ENCODE measurements at places on chromosomes 16 and 17.

DNA sequence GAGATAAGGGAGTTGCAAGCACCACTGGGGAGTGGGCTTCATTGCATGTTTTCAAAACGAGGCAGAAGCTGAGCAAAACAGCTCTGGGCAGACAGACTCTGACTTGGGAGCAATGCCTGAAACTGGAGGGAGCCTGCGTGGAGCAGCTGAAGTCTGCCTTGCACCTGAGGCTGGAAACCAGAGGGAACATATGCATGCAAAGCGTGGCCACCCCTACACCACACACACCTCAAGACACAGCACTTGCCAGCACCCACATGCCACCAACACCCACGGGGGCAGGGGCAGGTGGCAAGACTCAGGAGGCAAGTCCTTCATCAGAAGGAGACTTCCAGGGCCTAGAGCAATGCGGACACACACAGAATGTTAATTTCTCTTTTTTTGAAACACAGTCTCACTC is 45.8 kb downstream of the COTL1 start:
- DNase-seq: no peak

- DNase-seq: no peak
These were observed 18.1 kb downstream of the SLC7A5 start for GRCh38 chr16:87851141-87851587.

DNA sequence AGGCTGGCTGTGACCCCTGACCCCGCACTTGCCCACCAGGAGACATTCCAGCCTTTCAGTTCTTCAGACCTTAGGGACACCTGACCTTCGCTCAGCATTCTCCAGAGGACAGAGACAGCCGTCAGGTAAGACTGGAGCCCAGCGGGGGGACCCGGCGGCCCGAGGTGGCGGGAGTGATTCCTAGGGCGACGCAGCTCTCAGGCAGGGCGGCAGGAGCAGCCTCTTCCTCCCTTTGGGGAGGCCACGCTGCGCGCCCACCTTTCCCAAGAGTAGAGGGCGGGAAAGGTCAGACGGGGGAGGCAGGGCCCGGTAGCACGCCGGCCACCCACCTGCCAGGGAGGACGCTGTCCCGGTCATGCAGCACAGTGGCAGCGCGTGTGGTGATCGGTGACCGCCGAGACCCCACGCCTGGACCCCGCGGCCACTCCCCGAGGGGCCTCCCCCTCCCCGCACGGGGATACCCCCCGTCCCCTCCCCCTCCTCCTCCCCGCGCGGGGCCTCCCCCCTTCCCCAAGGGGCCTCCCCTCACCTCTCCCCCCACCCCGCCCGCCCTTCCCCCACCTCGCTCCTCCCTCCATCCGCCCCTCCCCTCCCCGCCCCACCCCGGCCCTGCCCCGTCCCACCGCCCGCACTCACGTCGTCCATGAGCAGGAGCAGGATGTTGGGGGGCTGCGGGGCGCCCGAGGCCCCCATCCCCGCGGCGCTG is 472 bp downstream of the GALNS start:
- no peak for DNase-seq

DNA sequence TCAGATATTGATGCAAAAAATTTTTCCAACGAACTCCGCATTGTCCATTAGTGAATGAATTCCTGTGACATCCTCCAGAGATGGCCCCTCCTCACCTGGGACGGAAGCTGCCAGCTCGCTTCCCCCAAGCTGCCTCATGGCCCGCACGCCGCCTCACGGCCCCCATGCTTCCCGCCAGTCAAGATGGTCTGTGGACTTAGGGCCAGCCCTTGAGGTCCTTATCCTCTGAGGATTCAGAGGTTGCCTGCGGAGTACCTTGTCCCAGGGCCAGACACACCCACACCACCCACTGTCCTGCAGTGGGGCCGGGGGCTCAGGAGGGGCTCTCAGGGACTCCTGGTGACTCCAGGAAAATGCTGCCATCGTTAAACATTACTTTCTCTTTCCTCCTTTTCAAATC is 73.6 kb downstream of the SEC14L1 start:
- DNase-seq: peak; percentile 62

DNA sequence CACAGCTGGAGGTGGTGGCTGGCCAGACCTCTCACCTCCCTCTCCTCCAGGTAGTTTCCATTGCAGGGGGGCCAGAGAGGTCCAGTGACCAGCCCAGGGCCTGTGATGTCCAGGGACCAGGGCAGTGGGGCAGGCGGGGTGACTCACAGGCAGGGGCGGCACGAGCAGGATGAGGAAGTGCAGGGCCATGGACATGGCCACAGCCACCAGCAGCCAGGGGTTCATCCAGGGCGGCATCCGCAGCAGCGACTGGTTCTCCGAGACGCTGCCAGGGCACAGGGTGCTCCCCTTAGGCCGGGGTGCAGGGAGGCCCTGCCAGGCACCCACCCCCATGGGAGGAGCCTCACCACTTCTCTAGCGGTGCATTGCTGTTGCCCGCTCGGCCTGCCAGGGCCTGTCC is 12.9 kb upstream of the P2RX1 start:
- DNase-seq: peak; percentile 88

GRCh38 chr17:48642059-48642842 is 16.1 kb upstream of the HOXB9 start:
- DNase-seq: no peak

GRCh38 chr17:77454242-77455095 is 313.7 kb downstream of the SEC14L1 start:
- DNase-seq: no peak

GRCh38 chr17:37847811-37848331 is 76.3 kb upstream of the TBC1D3K start:
- DNase-seq: no peak

GRCh38 chr16:27568077-27568476 is 18.1 kb downstream of the KATNIP start:
- no peak for DNase-seq

Data from chondrocyte (in vitro differentiated cells).